ENCODE measurements at places on chromosomes 3 and 15.

GRCh38 chr3:185153171-185153771 is 411 bp upstream of the C3orf70 start:
- peak; percentile 64 for DNase-seq

DNA sequence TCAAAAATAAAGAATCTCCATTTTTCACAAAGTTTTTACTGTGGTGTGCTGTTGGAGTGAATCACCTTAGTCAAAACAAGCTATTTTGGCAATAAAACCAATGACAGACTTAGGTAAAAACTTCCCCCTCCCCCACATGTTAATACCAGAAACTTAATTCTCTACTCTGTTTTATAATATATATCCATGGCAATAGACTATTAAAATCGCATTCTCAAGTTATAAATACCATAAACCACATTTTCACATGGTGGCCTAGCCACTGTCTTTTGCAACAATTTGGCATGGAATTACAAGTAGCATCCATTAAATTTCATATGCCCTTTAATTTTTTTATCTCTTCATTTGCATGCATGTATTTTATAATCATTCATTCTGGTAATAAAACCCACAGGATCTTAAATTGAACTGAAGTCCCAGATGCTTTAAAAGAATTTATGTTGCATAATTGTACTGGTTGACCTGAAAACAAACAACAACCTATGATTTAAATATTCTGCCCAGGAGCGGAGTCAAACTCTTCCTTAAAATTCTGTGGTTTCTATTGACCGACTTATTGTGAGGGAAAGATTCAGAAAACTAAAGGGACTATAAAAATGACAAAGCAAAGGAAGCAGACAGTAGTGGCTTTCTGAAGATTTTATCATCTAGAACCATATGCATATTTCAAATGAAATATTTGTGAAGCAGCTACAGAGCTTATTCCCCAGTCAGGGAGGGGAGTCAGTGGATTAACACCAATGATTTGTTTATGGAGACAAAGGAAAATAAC is 229.0 kb upstream of the TBL1XR1 start:
- DNase-seq: no peak

DNA sequence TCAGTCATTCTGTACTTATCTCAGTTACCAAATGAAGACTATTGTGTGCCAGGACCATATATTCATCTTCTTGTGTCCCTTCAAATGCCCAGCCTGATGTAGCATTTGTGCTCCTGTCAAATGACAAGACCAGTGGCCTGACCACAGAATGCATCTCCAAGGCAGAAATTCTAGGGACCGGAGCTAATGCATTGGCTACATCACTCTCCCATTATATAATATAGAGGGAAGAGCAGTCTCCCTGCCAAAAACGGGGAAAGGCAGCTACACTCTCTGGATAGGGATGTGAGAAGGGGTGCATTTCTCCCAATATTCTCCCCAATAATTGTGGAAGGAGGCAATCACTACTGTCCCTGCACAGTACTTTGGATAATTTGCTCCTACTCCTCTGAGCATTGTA is 312.0 kb downstream of the EPHB1 start:
- no peak for DNase-seq

GRCh38 chr3:150396956-150397550 is 11.0 kb upstream of the TSC22D2 start:
- no peak for DNase-seq

DNA sequence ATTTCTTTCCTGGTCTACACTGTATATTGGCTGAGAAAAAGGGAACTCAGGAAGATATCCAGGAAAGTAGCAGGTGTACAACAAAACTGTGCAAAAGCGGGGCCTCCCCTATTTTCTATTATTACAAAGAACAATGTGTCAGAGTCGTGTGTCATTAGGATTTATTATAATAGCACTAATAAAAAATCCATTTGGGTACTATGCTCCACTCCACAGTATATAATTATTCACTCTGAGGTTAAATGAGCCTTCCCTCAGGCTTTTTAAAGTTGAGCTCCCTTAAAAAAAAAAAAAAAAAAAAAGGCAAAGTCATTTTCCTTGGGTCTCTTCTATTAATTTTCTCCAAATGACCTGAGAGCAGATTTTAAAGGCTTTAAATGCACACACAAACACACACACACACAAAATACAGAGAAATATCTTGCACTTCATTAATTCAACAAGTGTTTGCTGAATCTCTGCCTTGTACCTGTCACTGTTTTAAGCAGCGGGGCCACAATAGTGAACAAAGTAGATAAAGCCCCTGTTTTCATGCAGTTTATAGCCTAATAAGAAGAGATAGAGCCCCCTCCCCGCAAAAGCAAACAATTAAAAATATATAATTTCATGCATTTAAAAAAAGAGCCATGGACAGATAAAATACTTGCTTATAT is 1.3 kb upstream of the DPP8 start:
- no peak for DNase-seq

GRCh38 chr15:81295486-81296121 is 28.3 kb downstream of the STARD5 start:
- no peak for DNase-seq

Data from C1 segment of cervical spinal cord (tissue), 14 donors.